ENCODE measurements at places on chromosomes 5 and 9.
A peak's percentile ranks its signal among the peaks of the same experiment; 100 is the strongest.

GRCh38 chr9:28212979-28213378 lies 639.7 kb upstream of the C9orf72 start:
- no peak for DNase-seq

GRCh38 chr5:62509806-62510205 lies 68.8 kb upstream of the LRRC70 start:
- DNase-seq: no peak

DNA sequence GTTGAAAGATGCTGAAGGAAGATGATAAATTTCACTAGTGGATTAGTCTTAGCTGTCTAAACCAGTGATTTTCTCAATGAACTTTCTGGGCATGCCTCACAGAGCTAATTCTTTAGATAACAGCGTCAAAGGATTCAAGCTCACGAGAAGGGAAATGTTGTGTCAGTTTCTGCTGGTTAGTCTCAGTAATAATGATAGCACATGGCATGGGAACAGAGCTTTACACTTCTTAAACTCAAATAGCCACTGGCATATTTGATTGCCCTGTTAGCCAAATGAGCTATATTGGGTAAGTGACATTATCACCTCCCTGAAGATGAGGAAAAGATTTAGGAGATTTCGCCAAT lies 139.3 kb upstream of the NR3C1 start:
- DNase-seq: no peak

DNA sequence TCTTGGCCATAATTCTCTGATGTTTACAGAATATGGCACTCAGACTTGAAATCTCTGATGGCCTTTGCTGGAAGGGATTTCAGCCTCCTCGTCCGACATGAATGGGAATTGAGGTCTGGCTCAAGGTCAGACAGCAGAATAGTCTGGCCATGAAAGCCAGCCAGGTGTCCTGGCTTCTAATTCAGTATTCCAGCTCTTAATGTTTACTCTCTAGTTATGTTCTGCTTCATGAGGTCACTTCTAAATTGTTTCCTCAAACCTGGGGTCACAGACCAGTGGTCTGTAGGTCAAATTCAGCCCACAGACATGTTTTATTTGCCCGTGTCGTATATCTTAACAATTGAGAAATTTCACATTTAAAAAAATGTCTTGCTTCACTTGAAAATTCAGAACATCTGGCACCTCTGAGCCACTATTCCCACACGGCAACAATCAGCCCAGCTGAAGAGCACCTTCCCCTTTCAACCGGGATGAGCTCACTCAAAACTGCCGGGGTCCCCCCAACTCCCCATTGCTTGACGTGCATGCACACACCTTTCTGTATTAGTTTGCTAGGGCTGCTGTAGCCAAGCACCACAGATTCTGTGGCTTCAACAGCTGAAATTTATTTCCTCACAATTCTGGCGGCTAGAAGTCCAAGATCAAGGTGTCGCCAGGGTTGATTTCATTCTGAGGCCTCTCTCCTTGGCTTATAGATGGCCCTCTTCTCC lies 243.5 kb downstream of the ENC1 start:
- DNase-seq: no peak

- DNase-seq: peak; percentile 66
Observed at GRCh38 chr5:132093271-132093670, 19.7 kb downstream of the CSF2 start.

DNA sequence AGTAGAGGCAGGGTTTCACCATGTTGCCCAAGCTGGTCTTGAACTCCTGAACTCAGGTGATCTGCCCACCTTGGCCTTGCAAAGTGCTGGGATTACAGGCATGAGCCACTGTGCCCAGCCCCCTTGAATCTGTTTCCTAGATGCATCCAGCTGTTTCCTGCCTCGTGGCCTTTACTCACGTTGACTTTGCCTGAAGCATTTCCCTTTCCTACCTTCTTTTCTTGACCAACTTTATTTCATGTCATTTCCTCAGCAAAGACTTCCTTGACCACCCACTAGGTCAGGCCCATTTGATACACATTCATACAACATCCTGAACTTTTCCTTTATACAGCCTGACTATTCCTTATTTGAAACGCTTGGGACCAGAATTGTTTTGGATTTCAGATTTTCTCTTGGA lies 51.0 kb downstream of the DOCK2 start:
- no peak for DNase-seq

GRCh38 chr9:78533500-78533899 lies 236.6 kb downstream of the PSAT1 start:
- DNase-seq: no peak

DNA sequence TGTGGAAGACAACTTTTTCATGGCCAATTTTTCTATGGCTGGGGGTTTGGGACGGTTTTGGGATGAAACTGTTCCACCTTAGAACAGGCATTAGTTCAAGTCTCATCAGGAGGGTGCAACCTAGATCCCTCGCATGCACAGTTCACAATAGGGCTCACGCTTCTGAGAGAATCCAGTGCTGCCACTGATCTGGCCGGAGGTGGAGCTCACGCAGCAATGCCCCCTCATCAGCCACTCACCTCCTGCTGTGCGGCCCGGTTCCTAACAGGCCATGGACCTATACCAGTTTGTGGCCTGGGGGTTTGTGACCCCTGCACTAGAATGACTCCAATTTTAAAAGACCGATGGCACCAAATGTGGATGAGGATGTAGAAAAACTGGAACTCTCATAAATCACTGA lies 127.2 kb upstream of the IER5L start:
- no peak for DNase-seq

DNA sequence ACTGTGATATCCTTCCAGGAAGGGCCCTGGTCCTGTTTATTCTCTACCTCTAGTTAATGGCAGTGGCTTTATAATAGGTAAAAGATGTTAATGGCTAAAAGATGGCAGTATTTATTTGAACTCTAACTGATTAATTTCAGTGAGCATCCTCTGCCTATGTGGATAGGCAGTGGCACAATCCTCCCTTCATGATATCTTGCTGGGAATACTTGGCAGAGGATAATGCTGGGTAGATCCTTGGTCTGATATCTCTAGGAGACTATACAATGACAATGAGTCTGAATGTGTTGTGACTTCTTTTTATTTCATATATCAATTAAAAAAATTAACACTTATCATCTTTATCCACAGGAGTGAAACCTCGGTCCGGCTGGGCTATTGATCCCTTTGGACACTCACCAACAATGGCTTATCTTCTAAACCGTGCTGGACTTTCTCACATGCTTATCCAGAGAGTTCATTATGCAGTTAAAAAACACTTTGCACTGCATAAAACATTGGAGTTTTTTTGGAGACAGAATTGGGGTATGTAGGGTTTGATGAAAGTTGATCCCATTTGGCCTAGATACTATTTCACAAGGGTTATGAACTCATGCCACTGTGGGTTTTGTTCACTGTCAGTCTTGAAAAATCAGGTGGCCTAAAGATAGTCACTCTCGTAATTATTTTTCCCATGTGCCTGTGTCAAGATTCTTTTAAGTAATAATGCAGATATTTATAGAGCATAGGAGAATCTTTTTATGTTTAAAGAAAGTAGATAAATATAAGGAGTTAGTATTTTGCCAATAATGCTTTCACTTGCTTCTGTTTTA lies 77.7 kb downstream of the MAN2A1 start:
- no peak for DNase-seq

- no peak for DNase-seq
Observed at GRCh38 chr9:83198371-83198770, 135.4 kb upstream of the RASEF start.

GRCh38 chr9:77751341-77752091 lies 103.4 kb upstream of the GNA14 start:
- peak; percentile 87 for DNase-seq

GRCh38 chr5:58466939-58467338 lies 7.1 kb upstream of the PLK2 start:
- peak; percentile 9 for DNase-seq

GRCh38 chr9:125284855-125285254 lies 23.2 kb downstream of the GAPVD1 start:
- no peak for DNase-seq

DNA sequence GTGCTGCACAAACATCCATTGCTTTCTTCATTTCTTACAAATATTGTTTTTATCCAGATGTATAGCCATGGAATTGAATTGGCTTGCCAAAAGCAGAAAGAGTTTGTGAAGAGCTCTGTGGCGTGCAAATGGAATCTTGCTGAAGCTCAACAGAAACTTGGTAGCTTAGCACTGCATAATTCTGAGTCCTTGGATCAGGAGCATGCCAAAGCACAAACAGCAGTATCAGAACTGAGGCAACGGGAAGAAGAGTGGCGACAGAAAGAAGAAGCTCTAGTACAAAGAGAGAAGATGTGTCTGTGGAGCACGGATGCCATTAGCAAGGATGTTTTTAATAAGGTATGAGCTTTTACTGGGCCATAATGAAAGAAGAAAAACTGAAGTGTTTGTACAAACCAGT lies 5.5 kb downstream of the CDC37L1 start:
- DNase-seq: no peak

DNA sequence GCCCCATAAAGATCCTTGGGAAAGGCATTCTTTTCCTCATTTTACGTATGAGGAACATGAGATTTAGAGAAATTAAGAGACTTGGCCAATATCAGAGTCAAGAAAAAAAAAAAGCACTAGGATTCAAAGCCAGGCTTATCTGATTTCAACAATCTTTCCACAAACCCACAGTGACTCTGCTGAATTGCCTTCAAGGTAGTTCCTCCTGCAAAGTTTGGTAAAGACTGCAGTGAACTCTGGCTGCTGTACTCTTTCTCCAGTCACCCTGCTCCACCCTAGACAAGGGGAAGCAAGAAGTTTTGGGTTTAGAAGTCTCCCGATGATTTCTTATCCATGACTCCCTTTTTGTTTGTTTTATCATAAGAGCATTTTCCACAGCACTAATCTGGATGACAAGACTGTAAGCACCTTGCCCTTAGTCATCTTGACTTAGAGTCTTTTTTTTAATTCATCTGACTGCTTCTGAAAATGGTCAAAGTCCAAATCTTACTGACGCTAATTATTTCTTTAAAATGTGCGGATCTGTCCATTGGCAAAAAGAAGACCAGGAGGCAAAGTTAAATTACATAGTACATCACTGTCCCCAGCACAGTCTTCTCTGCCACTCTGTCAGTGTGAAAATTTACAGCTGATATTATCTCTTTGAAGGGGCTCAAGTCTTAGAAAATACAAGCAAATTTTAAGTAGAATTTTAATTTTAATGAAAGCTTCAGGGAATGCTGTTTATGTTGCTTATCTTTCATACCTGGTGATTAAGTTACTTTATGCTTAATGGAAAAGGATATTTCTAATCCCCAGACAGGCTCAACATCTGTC lies 180.1 kb downstream of the TTLL11 start:
- DNase-seq: no peak

GRCh38 chr9:90105773-90106172 lies 501.0 kb downstream of the GADD45G start:
- no peak for DNase-seq

DNA sequence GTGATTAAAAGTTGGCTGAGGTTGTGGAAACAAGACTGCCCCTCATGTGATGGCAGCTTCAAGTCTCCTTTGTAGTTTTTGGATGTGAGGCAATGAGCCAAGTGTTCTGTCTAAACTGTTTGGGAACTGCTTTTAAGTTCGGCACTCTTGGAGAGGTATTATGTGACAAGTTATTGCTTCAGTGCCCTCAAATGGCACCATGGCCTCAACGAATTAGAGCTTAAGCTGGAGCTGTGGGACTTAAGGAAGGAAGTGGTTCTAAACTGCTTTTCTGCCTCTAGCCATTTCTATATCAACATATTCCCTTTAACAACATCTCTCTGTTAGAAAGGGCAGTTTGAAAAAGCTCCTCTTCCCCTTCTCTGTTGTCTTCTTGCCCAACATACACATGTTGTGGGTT lies 227.7 kb downstream of the RFK start:
- peak; percentile 6 for DNase-seq

- DNase-seq: no peak
Observed at GRCh38 chr9:106420511-106420944, 442.4 kb upstream of the ZNF462 start.

DNA sequence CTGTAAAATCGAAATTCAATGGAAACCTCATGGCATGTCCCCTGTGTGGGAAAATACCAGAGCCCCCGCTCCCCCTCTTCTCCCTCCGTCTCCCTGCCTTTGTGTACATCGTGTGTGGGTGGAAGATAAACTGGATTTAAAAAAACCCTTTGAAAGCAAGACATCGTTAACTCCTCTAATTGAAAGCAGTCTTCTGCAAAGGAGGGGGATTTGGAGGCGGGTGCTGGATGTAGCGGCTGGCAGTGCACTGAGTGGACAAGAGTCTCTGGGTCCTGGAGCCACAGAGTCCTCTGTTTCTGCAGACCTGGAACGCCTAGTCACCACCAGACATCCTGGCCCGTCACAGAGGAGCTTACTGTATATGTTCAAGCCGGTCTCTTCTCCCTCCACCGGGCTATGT lies 169.4 kb downstream of the PAPPA start:
- DNase-seq: peak; percentile 11

DNA sequence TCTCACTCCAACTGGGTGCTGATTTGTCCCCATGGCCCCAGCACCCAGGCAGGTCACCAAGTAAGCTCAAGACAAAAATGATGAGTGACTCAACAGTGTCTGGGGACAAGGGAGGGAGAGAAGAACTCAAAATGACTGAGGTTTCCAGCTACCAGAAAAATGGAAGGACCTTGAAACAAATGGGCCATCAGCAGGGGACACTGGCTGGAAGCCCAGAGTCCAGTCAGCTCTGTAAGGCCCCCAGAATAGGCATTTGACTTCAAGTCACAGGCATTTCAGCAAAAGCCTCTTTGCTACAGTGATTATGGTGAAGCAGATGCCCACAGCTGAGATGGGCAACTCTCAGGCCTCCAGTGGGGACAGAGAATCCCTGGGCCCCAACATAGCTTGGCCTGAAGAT lies 139.0 kb upstream of the GABRP start:
- no peak for DNase-seq

DNA sequence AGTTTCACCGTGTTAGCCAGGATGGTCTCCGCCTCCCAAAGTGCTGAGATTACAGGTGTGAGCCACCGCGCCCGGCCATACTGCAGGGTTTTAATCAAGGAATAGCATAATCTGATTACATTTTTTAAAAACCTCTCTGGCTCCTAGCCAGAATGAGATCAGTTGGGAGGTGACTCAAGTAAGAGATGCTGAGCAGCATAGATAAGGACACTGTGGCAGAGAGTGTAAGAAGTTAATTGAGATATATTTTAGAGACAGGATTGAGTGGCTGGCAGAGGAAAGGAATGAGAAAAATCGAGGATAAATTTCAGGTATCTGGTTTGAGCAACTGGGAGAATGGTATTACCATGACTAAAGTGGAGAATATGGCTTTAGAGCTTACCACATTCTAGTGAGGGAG lies 7.3 kb upstream of the RIGI start:
- DNase-seq: peak; percentile 67

DNA sequence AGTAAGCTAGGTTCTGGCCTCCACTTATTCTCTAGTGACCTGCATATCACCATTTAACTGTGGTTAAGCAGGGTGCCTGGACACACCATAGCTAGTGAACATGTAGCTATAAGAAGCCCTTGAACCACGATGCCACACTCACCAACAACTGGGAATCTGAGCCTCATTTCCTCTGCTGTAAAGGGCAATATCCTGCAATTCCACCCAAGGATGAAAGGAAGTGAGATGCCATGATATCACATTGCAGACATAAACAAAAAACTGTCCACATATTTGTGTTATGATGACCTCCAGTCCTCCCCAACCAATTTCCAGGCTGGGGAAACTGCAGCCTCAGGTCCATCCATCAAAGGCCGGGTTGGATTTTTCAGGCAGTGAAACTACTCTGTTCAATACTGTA lies 10.4 kb downstream of the TNIP1 start:
- no peak for DNase-seq

Measured in NCI-H82 (cell line).